ENCODE measurements at places on chromosomes 3 and 15.

GRCh38 chr15:52243697-52244555 is 51.7 kb downstream of the MYO5C start:
- H3K4me3 ChIP-seq = no peak overlapping the region
- H3K4me1 ChIP-seq = no peaks in the 10 kb centered on the region
- no peak for DNase-seq
- H3K27ac ChIP-seq = no peak overlapping the region
- H3K36me3 ChIP-seq = peaks cover 6% of the 10 kb centered on the region

- H3K27me3 ChIP-seq = no peaks in the 10 kb centered on the region
- DNase-seq = no peak
- no peak overlapping the region for H3K27ac ChIP-seq
- H3K4me1 ChIP-seq = no peaks in the 10 kb centered on the region
- no peak overlapping the region for H3K4me3 ChIP-seq
These were observed 63.5 kb upstream of the TGFBR2 start for GRCh38 chr3:30542897-30543296.

DNA sequence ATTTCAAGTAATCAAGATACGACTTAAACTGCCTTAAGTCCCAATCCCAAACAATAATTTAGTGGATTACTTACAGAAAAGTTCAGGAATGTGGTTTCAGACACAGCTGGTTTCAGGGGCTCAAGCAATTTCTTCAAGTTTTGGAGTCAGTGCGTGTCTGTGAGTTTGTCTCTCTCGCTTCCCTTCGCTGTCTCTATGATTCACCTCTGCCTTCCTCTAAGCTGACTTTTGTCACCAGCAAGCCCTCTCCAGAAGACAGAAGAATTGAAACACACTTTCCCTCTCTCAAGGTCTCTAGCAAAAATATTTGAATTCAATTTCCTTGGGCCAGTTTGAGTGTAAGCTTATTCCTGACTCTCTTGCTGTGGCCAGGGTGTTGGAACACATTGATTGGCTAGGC is 392.4 kb downstream of the EDEM1 start:
- no peaks in the 10 kb centered on the region for H3K27me3 ChIP-seq
- H3K27ac ChIP-seq = no peak overlapping the region
- no peak overlapping the region for H3K4me3 ChIP-seq
- DNase-seq = no peak
- H3K4me1 ChIP-seq = peaks cover 23% of the 10 kb centered on the region

DNA sequence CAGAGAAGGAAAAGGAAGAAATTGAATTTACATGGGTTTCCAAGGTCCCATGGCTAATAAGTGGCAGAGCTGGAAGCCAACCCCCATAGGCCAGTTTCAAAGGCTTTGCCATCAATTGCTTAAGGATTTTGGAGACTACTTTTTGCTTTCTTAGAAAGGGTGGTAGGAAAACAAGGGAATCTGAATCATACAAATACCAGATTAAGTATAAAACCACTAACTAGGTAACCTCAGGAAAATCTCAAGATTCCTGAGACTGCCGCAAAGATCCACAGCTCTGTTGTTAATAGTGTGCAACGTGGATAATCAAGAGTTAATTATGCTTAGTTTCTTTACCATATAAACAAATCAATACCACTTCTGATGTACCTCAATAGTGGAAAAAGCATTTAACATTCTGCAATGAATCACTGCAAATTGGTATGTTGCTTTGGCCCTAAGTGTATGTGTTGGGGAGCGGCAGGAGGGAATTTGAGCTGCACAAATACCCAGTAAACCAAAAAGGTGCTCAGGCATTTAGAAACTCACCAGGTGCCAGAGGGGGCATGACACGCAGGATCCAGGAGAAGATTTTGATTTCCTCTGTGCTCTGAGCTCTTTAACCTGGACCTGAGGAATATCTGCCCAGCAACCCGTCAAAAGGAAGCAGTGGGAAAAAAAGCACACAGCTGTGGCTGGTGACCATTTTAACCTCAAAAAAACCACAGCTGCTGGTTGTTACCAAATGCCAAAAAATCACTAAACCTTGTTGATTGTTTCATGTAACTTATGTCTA is 22.0 kb downstream of the AADAC start:
- peaks cover 7% of the 10 kb centered on the region for H3K4me1 ChIP-seq
- H3K27ac ChIP-seq = no peak overlapping the region
- H3K27me3 ChIP-seq = no peaks in the 10 kb centered on the region
- DNase-seq = no peak
- H3K36me3 ChIP-seq = no peaks in the 10 kb centered on the region
- H3K4me3 ChIP-seq = no peak overlapping the region

GRCh38 chr3:170640737-170641171 is 54.9 kb upstream of the SLC7A14 start:
- H3K4me1 ChIP-seq = no peaks in the 10 kb centered on the region
- DNase-seq = no peak
- H3K4me3 ChIP-seq = no peak overlapping the region

GRCh38 chr3:124582621-124583395 is 147.4 kb upstream of the UMPS start:
- peaks cover 15% of the 10 kb centered on the region for H3K4me1 ChIP-seq
- DNase-seq = no peak
- H3K4me3 ChIP-seq = no peak overlapping the region
- no peak overlapping the region for H3K27ac ChIP-seq
- peaks cover 28% of the 10 kb centered on the region for H3K27me3 ChIP-seq

All from transverse colon (tissue), 4 donors.